Omental fat pad (tissue), 4 donors: ENCODE measurements at places on chromosomes 2 and 18. TPM values are rescaled to one million over a fixed set of nuclear protein-coding genes. Genes with fewer than 3 reads are reported as not detected.

GRCh38 chr2:231527091-231527395, 3.2 kb downstream of the NMUR1 start:
- no peak for DNase-seq

DNA sequence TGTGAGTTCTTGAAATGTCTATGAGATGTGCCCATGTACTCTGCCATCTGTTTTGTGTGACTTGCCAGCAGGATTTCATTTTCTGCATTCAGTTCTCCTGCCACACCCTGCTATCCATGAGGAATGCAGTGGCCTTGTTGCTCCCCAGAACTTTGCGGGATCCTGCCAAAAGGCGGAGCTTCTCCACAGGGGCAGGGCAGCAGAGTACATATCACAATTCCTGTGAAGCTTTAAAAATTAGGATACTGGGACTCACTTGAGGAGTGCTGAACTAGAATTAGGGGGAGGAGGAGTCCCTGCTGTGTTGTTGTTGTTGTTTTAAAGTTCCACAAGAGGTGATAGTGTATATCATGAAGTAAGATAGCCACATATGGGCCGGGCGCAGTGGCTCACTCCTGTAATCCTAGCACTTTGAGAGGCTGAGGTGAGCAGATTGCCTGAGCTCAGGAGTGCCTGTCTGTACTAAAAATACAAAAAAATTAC, 76.4 kb downstream of the TANC1 start:
- no peak for DNase-seq

GRCh38 chr2:149068225-149068995, 29.9 kb downstream of the LYPD6B start:
- no peak for DNase-seq

CRYGD gene
- not detected for total RNA-seq

RNF25 gene
- total RNA-seq, result 15.8 TPM

AGXT gene
- total RNA-seq, result 0.56 TPM

CCDC141 gene
- 13.8 TPM for total RNA-seq

ALPP gene
- not detected for total RNA-seq

E2F6 gene
- 14.5 TPM for total RNA-seq

ABCG5 gene
- not detected for total RNA-seq
